Left forelimb (tissue), 1 donor: ENCODE measurements at places on chromosomes 3 and 15.

DNA sequence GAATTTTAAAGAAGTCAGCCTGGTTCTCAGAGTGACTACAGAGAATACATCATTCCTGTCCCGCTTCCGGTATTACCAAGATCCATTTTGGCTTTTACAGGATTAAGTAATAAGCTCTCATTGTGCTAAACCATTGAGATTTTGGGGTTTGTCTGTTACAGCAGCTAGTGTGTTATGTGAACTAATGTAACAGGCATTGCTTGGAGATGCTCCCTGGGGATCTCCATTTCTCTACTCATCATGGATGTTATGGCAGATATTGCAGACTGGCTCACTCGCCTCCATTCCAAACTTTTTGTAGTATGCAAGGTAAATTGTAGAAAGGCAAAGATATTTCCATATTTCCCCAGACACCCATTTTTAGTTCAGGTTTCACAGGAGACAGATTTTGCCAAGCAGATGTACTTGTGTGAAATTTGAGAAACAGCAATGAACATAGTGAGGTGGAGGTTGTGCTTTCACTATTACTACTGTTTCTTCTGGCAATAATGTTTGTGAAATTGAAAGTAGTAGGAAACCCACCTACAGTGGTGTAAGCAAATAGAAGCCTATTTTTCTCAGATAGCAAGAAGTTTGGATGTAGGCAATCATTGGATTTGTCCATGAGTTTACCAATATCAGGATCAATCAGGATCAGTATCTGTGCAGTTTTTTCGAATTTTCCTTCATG, 177.1 kb upstream of the GALNT15 start:
- no peak for DNase-seq

DNA sequence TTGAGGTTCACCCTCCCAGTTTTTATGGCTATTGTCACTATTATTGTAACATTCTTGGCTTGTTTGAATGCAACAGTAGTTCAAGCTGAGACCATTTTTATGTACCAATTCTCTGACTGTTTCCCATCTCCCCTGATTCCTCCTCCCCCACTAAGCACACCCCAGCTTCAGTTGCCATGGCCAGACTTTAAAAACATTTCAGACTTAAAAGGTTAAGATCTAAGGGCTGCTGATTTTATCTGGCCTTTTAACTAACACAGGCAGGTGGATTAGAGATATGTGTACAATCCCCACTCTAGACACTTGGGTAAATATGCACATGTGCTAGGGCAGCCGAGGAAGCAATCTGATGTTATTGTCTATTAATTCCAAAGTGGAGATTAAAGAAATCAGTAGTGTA, 386.3 kb upstream of the NR2F2 start:
- no peak for DNase-seq

DNA sequence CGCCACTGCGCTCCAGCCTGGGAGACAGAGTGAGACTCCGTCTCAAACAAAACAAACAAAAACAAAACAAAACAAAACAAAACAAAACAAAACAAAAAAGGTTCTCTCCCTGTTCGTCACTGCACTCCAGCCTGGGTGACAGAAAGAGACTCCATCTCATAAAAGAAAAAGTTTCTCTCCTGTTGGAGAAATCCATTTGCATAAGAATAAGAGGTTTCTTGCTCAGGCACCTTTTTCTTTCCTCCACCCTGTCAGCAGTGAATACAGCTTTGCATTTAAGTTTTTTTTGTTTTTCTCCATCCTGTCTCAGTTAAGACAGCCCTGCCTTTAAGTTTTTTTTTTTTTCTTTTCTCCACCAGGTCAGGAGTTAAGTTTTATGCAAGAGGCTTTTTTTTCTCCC, 109.5 kb downstream of the DPH6 start:
- DNase-seq, result no peak

DNA sequence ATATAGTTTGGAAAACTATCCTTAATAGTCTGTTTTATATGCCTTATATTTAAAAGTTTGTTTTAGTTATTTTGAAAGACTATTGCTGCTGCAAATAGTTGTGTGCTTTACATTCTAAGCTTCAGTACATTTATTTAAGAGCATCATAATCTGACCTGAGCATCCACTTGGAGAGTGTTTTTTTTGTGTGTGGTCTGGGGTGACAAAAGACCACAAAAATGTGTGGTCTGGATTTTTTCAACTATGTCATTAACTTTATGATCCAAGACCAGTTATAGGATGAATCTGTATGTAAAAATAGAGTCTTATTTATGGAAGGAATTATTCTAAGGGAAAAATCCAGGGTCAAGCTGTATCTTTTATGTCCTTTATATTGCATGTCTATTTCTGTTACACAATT, 77.4 kb downstream of the SLTM start:
- DNase-seq, result no peak

GRCh38 chr15:44035781-44036699, 159.0 kb downstream of the FRMD5 start:
- DNase-seq, result no peak

- DNase-seq, result no peak
These were observed 2.3 kb downstream of the OXSR1 start for GRCh38 chr3:38167591-38167990.

DNA sequence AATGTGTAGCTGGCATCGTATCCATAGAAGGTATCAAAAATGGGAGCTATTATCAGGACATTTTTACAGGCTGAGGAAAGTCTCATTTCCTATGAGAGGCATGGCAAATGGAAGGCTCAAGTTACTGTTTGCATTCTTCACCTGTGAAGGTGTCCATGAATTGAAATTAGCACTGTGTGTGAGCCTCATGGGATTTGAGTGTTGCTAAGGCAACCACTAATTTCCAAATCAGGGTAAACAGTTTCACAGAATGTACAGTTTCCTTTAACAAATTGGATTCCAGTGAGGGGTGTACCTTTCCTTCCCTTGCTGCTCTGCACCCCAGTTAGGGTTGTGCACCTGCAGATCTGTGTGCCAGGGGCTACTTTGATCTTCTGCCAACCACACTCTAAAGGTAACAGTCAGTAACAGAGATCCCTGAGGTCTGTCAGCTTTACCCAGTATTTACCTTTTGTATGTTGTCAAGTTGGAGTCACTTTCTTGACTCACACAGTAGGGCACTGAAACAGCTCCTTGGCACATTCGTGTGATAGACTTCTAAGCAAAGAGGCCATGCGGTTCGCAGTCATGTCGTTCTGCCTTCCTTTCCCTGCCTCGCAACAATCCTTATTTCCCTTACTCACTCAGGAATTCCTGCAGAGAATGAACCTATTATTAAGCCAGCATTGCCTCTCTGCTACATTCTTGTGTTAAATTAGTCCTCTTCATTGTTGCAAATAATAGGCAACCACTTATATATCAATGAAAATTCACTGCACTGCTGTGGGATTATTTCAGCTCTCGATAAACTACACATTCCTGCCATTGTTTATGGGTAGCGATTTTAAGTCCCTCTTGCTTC, 129.8 kb upstream of the GBE1 start:
- DNase-seq, result no peak

- no peak for DNase-seq
These were observed 1.1 kb downstream of the PLXND1 start for GRCh38 chr3:129605203-129605921.

DNA sequence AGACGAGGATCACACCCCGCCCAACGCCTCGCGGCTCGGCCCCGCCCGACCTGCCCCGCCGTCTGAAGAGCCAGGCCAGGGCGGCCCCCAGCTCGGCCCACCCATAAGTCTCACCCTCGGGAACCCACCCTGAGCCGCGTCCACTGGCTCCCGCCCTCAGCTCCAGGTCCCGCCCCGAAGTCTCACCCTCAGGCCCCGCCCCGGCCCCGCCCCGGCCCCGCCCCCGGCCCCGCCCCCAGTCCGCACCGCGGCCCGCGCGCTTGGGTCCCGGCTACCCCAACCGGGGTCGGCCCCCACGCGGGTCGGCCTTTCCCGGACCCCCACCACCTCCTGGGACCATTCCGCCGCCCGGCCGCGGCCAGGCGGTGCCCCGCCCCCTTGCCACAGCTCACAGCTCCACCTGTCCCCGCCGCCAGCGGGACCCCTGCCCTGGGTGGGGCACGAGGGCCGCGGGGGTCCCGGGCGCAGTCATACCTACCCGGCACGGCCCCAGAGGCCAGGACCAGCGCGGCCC, 489 bp downstream of the CSPG5 start:
- DNase-seq, result peak; percentile 71

GRCh38 chr15:90482124-90483011, 47.4 kb upstream of the CRTC3 start:
- no peak for DNase-seq

DNA sequence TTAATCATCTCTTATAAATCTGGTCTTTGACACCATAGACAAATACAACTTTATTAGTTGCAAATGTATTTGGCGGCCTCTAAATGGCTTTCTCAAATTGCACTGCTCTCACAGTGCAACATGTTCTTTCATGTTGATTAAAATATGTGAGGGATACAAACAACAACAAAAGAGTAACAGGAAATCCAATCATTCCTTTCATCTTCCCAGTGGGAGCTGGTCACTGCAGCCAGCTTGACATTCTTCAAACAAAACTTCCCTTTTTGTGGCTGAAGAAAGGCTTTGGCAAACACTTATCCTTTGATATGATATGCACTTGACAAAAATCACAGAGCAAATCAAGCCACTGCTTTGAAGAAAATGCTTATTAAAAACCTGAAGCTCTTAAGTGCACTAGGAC, 973.6 kb downstream of the EPHA3 start:
- DNase-seq, result no peak

DNA sequence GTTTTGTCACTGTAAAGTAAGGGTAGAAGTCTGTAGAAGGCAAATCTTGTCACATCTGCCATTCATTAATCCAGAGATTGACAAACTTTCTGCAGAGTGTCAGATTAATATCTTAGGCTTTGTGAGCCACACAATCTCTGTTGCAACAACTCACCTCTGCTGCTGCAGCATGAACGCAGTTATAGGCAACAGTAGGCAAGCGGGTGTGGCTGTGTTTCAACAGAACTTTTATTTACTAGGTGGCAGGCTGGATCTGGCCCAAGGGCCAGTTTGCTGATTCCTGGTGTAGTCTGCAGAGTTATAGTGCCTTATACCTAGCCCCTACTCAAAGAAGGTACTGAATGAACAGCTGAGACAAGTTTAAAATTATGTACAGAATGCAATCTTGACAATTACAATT, 396.7 kb downstream of the FOXP1 start:
- DNase-seq, result no peak

- peak; percentile 49 for DNase-seq
These were observed 16.4 kb downstream of the PRR23E start for GRCh38 chr3:127209155-127209839.

GRCh38 chr15:36605604-36606263, 26.3 kb downstream of the CDIN1 start:
- DNase-seq, result no peak
